ENCODE measurements at places on chromosomes 1 and 21. TPM values are rescaled to one million over a fixed set of nuclear protein-coding genes. Genes with fewer than 3 reads are reported as not detected.

HLX gene
- total RNA-seq = 15.4 TPM

SGIP1 gene
- 0.05 TPM for total RNA-seq

PGLYRP4 gene
- not detected for total RNA-seq

NEK2 gene
- 63.3 TPM for total RNA-seq
